ENCODE measurements at places on chromosomes 6 and 20.

- no peak for DNase-seq
Measured at GRCh38 chr6:82419859-82420258, 56.2 kb downstream of the TPBG start.

GRCh38 chr6:52063584-52064344 is 23.6 kb downstream of the PKHD1 start:
- peak; percentile 50 for DNase-seq

- peak; percentile 69 for DNase-seq
Measured at GRCh38 chr6:129889580-129889979, 28.5 kb upstream of the TMEM244 start.

- DNase-seq = peak; percentile 94
Measured at GRCh38 chr6:25962149-25963127, at the start of gene TRIM38. TRIM38 (plus strand) TSS chr6:25962802; CDS start chr6:25966523, 3,721 bp downstream.

- DNase-seq = no peak
Measured at GRCh38 chr6:28940294-28940857, 16.6 kb upstream of the TRIM27 start.

GRCh38 chr6:167053895-167054530 is 54.8 kb downstream of the CEP43 start:
- no peak for DNase-seq

- DNase-seq = no peak
Measured at GRCh38 chr6:139536751-139537617, 162.5 kb upstream of the CITED2 start.

DNA sequence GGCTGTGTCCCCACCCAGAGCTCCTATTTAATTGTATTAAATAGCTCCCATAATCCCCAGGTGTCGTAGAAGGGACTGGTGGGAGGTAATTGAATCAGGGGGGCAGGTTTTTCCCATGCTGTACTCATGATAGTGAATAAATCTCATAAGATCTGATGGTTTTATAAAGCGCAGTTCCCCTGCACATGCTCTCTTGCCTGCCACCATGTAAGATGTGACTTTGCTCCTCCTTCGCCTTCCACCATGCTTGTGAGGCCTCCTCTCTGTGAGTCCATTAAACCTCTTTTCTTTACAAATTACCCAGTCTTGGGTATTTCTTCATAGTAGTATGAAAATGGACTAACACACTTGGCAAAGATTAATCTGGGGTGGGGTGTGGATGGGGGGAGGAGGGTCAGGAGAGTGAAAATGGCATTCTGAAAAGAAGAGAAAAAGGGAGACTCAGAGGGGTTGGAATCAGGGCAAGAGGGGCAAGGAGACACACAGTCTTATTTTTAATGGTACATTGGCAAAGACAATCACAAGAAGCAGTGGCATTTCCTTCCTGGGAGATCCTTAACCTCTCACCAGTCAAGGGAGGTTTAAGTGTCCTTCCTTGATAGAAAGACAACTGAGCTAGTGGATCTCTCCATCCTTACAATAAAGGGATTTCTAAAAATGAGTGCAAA is 37.5 kb upstream of the NOX3 start:
- DNase-seq = no peak

DNA sequence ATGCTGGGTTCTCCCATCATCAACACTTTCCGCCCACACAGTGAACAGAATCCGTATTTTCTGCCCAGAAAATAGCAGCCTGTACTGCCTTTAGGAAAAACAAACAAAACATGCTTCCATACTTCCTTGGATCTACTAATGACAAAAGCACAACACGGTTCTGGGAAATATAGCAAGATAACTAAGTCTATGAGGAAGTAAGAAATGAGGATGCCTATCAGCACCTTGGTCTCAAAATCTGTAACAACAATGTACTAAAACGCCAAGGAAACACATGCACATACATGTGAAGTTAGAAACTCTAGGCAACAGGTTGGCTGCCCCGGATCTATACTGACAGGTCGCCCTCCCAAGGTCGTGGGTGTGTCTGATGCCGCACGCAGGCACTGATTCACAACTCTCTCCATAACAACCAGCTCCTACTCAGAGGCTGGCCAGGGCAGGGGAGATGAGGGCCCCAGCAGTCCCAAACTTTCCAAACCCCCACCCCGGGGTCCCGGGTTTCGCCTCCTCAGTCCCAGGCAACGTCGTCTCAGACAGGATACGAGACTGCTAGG is 710 bp downstream of the BTBD9 start:
- DNase-seq = peak; percentile 58

DNA sequence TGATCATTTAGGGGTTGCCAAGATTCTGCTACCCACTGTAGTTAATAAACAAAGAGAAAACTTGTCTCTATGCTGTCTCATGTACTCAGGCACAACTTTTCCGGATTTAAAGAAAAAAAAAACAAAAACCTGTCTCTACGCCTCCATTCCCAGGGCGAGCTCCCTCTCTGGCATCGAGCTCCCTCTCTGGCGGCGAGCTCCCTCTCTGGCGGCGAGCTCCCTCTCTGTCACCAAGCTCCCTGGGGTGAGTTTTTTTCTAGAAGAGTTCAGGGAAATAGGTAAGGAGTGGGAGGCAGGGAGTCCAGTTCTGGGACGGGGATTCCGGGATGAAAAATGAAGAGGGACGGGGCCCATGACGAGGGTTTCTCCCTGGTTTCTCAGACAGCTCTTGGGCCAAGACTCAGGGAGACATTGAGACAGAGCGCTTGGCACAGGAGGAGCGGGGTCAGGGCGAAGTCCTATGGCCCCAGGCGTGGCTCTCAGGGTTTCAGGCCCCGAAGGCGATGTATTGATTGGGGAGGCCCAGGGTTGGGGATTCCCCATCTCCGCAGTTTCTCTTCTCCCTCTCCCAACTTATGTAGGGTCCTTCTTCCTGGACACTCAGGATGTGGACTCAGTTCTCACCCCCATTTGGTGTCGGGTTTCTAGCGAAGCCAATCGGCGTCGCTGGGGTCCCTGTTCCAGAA is 16.5 kb upstream of the HLA-A start:
- DNase-seq = peak; percentile 27

DNA sequence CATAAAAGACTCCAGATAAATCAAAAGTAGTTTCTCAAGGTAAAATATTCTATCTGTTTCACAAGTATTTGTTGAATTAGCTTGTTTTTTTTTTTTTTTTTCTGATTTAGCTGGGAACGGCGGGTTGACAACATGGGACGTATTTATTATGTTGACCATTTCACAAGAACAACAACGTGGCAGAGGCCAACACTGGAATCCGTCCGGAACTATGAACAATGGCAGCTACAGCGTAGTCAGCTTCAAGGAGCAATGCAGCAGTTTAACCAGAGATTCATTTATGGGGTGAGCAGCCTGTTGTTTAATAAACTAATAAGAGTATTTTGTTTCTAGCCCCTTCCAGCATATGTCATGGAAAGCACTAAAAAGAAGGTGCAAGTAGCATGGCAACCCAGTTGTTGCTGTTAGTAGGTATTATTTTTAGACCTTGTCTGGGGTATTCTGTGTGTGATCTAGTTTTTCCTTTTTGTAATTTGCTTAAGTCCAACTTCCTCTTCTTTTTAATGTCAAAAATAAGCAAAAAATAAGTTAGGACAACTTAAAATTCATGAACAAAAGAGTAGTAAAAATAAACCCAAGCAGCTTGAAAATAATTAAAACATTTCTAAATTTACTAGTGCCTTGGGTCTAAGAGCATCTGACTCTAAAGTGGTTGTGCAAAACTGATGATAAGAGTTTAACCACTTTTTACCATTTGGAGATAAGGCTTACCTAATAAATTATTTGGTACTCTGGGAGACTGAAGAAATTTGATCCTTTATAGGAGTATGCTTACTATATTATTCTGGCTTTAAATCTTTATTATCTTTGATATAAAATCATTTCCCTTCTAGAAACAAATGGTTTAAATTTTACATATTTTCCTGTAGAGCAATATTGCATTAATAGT is 70.8 kb upstream of the DYNLRB1 start:
- no peak for DNase-seq

DNA sequence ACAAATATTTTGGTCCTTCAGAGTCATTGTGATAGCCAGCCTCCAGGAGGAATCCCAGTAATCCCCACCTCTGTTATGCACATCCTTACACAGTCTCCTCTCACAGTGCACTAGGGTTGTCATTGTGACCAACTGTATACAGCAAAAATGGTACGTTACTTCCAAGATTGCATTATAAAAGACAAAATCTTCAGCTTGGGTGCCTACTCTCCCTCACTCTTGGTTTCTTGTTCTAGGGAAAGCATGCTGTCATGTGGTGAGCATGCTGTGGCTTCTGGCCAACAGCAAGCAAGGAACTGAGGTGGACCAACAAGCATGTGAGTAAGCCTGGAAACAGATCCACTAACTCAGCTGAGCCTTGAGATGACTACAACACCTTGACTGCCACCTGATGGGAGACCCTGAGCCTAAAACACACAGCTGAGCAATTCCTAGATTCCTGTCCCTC is 130.1 kb upstream of the DST start:
- DNase-seq = peak; percentile 26

- DNase-seq = peak; percentile 96
Measured at GRCh38 chr6:47083586-47084047, 41.5 kb upstream of the ADGRF1 start.
